Hair follicular keratinocyte (primary cell): ENCODE measurements at places on chromosomes 5 and 9. TPM values are rescaled to one million over a fixed set of nuclear protein-coding genes. Genes with fewer than 3 reads are reported as not detected.

ZNF484 gene
- total RNA-seq, result 3.6 and 4.3 TPM in 2 replicates

CTSV gene
- 26.3 and 29.9 TPM in 2 replicates for total RNA-seq

ADAMTS2 gene
- total RNA-seq, result 0.23 and 0.68 TPM in 2 replicates

KIF4B gene
- not detected in 2 replicates for total RNA-seq

IL7R gene
- 4.1 and 5.5 TPM in 2 replicates for total RNA-seq

GABRA6 gene
- total RNA-seq, result not detected in 2 replicates

MEIKIN gene
- total RNA-seq, result not detected in 2 replicates

FOXI1 gene
- total RNA-seq, result not detected in 2 replicates

NPDC1 gene
- 2.9 and 9.0 TPM in 2 replicates for total RNA-seq

NKD2 gene
- 0.47 TPM in 1 of 2 replicates, not detected in the other for total RNA-seq

TIFAB gene
- total RNA-seq, result not detected in 2 replicates

MYMK gene
- total RNA-seq, result not detected in 2 replicates

EQTN gene
- 0.23 TPM in 1 of 2 replicates, not detected in the other for total RNA-seq

LCP2 gene
- not detected in 2 replicates for total RNA-seq

RFESD gene
- 1.7 and 2.4 TPM in 2 replicates for total RNA-seq

CLTB gene
- total RNA-seq, result 357 and 420 TPM in 2 replicates

PCDHGB5 gene
- total RNA-seq, result 3.3 and 5.9 TPM in 2 replicates

BTNL8 gene
- total RNA-seq, result not detected in 2 replicates

GRIN1 gene
- total RNA-seq, result 0.04 and 0.23 TPM in 2 replicates

LHX2 gene
- total RNA-seq, result 6.0 and 12.3 TPM in 2 replicates

PSIP1 gene
- 13.8 and 27.9 TPM in 2 replicates for total RNA-seq

C5orf52 gene
- total RNA-seq, result not detected in 2 replicates

LRRC26 gene
- not detected in 2 replicates for total RNA-seq

OLFM1 gene
- 1.2 TPM in 1 of 2 replicates, not detected in the other for total RNA-seq

HAPLN1 gene
- not detected in 2 replicates for total RNA-seq

CMBL gene
- total RNA-seq, result 4.3 and 7.0 TPM in 2 replicates

PCDHB9 gene
- 0.08 TPM in 1 of 2 replicates, not detected in the other for total RNA-seq

IFNA2 gene
- not detected in 2 replicates for total RNA-seq

OBP2B gene
- not detected in 2 replicates for total RNA-seq

LECT2 gene
- total RNA-seq, result not detected in 2 replicates
